ENCODE measurements at places on chromosomes 3 and 15.

- no peak for DNase-seq
Observed at GRCh38 chr3:127745656-127746399, 73.1 kb downstream of the ABTB1 start.

DNA sequence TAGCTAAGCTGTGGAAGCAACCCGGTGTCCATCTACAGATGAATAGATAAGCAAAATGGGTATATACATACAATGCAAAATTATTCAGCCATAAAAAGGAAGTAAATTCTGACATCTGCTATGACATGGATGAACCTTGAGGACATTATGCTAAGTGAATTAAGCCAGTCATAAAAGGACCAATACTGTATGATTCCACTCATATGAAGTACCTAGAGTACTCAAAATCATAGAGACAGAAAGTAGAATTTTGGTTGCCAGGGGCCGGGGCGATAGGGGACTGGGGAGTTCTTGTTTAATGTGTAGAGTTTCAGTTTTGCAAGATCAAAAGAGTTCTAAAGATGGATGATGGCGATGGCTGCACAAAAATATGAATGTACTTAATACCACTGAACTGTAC, 10.3 kb downstream of the EID1 start:
- DNase-seq: no peak

DNA sequence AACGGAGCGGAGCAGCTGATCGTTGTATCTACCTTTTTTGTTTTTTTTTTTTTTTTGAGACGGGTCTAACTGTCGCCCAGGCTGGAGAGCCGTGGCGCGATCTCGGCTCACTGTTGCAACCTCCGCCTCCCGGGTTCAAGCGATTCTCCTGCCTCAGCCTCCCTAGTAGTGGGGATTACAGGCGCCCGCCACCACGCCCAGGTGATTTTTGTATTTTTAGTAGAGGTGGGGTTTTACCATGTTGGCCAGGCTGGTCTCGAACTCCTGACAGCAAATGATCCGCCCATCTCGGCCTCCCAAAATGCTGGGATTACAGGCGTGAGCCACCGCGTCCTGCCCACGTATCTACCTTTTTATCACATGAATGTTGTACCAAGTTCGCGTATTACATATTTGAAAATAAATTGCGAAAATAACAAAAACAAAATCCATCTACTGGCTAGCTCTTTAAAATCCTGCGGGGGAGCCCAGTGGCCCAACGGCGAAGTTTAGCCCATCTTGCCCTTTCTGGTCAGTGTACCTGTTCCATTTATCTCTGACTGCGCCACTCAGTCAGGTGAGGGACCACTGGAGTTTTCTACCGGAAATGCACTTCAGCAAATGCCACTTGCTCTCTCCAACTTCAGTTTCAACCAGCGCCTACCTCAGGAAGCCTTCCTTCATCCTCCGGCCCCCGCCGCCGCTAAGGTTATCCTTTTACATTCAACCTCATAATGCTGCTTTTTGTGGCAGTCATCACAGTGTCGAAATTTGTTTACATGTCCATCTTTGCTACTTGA, 1.2 kb upstream of the EIF3J start:
- no peak for DNase-seq

- no peak for DNase-seq
Observed at GRCh38 chr15:94230431-94230882, 904 bp upstream of the MCTP2 start.

DNA sequence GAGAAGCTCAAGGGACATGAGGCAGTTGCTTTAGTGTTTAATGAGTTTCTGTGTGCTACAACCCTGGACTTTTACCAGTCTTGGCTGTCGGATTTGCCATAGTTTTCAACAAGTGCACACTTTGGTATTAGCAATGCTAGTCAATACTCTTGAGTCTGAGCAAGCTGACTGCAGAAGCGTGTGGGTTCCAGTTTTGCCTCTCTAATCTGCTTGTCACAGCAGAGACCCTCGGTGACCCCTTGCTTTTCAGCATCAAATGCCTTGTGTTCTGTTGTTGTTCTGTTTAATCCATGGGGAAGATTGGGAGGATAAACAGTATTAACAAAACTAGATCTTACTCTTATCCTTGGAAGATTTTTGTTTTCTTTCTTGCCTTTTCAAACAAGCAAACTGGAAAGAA, 194.3 kb upstream of the CHRM5 start:
- no peak for DNase-seq

DNA sequence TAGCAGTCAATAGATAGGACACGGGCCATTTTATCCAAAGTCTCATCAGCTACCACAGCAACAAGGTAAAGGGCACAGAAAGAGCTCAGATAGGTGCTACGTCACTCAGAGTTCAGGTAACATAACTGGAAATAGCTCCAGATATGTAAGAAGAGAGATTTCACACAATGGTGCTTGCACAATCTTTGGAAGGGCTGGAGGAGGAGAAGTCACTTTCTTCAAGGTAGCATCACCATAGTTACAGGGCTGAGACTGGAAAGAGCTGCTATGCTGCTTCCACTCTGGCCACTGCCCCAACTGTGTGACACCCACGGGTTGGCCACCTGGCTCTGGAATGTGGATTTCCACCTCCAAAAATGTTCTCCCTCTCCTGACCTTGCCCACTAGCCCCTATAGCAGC, 448.8 kb upstream of the THBS1 start:
- no peak for DNase-seq

- DNase-seq: no peak
Observed at GRCh38 chr3:62151591-62151990, 221.8 kb downstream of the FEZF2 start.

DNA sequence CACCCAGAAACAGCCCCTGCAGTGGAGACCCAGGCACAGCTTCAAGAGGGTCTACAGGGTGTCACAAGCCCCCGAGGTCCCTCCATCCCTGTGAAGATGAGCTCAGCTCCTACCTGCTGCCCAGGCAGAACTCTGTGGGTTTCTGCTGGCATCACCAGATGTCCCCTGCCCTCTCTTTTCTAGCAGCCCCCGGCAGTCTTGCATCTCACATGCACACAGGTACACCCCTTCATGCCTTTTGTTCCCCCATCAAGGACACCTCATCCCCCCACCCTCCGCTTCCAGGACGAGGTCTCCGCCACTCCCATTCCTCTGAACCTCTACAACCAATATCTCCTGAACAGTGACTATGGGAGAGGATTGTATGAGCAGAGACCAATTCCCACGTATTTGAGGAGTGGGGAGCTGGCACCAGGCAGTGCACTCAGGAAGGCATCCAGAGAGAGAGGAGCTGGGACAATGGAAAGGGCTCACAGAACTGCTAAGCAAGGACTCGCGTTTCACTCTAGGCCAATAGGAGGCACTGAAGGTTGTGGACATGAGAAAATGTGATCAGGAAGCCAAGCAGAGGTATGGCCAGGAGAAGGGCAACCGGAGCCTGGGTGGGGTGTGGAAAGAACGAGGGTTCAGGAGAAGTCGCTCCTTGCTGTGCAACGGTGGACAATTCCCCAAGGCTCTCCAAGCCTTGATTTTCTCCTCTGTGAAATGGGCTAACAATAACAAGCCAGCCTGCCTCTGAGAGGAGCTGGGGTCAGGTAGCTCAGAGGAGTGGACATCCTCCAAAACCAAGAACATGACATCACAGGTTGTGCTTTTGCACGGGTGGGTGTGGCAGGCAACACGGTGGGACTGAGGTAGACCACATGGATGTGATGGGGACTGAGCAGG, 115.2 kb downstream of the CHSY1 start:
- no peak for DNase-seq
